Stimulated activated CD8-positive, alpha-beta memory T cell treated with anti-CD3 and anti-CD28 coated beads, Interleukin-4, amount 100 ng/mL, for 24 hours (primary cell): ENCODE measurements at places on chromosomes 3 and 15.

DNA sequence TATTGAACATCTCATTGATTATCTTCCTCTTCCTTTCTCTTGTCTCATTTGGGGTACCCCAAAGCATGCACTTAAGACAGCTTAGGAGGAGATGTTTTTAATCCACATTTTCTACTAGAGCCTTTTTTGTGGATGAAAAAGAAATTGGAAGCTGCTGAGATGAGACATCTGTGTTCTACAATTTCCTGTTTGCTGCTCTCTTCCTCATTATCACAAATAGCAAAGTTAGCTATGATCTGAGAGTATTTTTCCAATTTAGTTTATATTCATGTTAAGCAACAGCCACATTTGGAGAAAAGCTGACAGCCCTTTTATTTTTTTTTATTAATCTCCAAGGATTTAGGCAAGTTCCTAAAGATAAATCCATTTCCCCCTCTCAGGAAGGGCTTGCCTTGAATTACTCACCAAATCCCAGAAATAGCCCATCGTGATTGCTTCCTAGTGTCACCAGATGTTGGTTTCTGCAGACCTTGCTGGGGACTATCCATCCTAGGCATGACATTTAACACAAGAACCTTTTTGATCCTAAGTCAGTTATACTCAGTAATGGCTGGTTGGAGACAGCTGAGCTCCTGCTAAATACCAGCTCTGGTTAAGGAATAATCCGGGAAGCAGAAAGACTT lies 70.8 kb upstream of the FILIP1L start:
- no peak for DNase-seq

GRCh38 chr15:72680931-72681330 lies 5.1 kb downstream of the HIGD2B start:
- no peak for DNase-seq

GRCh38 chr3:28973609-28974008 lies 307.3 kb upstream of the RBMS3 start:
- DNase-seq: no peak

DNA sequence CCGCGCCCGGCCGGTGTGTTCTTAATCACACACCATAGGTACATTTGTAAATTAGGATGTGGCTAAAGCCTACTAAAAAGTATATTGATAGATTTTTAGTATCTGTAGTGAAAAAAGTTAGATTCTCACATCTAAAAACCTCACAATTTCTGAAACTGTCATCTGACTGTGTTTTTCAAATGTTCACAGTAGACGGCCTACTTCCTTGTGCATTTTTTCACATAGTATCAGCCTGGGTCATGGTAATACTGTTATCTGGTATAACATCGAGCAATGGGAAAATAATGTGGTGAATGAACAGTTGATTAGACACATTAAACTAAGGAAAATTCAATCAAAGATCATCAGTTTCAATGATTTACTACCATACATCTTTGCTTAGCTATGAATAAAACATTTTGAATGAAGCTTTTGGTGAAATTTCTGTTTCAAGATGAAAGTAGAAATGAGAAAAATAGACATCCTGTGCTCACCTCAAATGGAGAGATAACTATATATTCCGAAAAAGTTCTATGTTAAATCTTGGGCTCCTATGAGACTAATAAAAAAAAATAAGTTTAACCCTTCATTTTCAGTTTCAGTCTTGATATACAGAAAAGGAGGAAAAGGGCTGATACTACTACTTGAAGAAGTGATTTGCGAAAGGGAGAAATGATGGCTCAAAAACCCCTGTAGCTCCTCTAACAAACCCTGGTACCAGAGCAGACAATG lies 262.7 kb downstream of the ZBTB20 start:
- no peak for DNase-seq

GRCh38 chr3:161415506-161416231 lies 44.4 kb upstream of the SPTSSB start:
- no peak for DNase-seq

- no peak for DNase-seq
These were observed 16.9 kb downstream of the GASK1A start for GRCh38 chr3:42996021-42996420.

GRCh38 chr15:67004142-67004541 lies 61.3 kb upstream of the SMAD3 start:
- no peak for DNase-seq

GRCh38 chr3:46083956-46084355 lies 56.7 kb upstream of the XCR1 start:
- no peak for DNase-seq

DNA sequence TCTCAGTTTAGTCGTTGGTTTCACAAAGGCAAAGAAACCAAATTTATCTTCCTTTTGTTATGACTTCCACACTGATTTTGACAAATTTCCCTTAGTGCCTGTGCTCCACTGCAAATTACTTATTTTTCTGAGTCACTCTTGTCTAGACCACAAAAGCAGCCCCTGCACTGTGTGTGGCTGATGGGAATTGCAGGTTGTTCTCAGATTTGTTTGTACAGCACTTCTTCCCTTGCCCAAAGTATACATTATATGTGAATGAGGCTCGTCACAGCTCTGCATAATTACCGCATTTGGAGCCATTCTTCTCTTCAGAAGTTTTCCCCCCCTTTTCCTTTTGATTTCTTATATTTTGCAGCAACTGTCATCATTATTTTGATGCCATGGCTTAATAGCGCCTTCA lies 354.2 kb upstream of the IL12A start:
- no peak for DNase-seq

GRCh38 chr15:68749793-68750192 lies 70.9 kb downstream of the ANP32A start:
- no peak for DNase-seq

GRCh38 chr3:179146911-179147513 lies 1.1 kb upstream of the PIK3CA start:
- DNase-seq: no peak

DNA sequence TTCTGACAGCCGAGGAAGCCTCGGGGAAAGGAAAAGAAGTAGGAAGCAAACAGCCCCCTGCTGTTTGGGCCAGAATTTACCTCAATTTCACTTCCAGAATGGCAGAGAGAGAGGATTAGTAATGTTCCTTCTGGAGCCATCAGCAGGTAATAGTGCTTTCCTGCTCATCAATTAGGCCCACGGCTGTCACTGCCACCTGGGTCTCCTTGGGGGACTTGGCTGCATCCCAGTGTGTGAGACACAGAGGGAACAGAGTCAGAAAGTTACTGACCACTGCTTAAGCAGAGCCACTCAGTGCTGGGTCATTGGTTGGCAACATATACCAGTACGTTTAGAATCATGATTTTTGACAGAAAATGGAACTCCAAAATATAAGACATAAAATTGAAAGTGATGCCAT lies 397.0 kb downstream of the EPHA3 start:
- DNase-seq: no peak

GRCh38 chr3:49006408-49007067 lies 653 bp upstream of the WDR6 start:
- no peak for DNase-seq

DNA sequence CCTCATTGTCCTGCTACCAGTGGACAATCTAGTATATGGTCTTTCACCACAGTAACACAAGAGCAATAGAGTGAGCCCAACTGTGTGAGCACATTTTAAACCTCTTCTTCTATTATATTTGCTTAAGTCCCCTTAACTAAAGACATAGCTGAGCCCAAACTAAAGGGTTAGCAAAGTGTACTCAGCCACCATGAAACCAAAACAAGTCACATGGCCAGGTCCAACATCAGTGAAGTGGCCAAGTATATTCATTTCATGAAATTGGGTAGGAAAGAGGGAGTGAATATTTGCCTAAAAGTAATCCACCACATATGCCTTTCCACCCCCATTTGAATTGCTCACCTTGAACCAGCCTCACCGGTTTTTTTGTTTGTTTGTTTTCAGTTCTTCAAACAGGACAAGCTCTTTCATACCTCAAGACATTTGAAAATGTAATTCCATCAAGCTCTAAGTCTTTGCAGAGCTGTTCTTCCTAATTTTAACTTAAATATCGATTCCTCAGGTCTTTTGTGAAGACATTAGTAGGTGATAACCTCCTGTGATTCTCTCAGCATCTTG lies 327.0 kb upstream of the SEMA6D start:
- DNase-seq: no peak

- DNase-seq: no peak
These were observed 44.1 kb upstream of the UMPS start for GRCh38 chr3:124686028-124686670.

DNA sequence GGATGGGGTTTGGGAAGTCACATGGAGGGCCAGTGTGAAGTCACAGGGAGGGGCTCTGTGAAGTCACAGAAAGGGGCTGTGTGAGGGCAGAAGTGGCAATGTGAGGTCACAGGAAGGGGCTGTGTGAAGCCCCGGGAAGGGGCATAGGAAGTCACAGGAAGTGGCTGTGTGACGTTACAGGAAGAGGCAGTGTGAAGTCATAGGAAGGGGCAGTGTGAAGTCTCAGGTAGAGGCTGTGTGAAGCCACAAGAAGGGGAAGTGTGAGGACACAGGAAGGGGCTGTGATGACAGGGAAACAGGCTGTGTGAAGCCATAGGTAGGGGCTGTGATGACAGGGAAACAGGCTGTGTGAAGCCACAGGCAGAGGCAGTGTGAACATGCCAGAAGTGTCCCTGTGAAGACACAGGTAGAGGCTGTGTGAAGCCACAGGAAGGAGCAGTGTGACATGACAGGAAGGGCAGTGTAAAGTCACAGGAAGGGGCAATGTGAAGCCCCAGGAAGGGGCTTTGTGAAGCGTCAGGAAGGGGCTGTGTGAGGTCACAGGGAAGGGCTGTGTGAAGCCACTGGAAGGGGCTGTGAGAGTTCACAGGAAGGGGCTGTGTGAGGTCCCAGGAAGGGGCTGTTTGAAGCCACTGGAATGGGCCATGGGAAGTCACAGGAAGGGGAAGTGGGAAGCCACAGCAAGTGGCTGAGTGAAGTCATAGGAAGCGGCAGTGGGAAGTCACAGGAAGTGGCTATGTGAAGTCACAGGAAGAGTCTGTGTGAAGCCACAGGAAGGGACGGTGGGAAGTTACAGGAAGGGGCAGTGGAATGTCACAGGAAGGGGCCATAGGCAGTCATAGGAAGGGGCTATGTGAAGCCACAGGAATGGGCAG lies 37.1 kb downstream of the GASK1A start:
- DNase-seq: no peak

GRCh38 chr3:121974601-121975111 lies 47.4 kb downstream of the ILDR1 start:
- DNase-seq: no peak

- no peak for DNase-seq
These were observed 581.4 kb downstream of the MECOM start for GRCh38 chr3:169082076-169082475.

DNA sequence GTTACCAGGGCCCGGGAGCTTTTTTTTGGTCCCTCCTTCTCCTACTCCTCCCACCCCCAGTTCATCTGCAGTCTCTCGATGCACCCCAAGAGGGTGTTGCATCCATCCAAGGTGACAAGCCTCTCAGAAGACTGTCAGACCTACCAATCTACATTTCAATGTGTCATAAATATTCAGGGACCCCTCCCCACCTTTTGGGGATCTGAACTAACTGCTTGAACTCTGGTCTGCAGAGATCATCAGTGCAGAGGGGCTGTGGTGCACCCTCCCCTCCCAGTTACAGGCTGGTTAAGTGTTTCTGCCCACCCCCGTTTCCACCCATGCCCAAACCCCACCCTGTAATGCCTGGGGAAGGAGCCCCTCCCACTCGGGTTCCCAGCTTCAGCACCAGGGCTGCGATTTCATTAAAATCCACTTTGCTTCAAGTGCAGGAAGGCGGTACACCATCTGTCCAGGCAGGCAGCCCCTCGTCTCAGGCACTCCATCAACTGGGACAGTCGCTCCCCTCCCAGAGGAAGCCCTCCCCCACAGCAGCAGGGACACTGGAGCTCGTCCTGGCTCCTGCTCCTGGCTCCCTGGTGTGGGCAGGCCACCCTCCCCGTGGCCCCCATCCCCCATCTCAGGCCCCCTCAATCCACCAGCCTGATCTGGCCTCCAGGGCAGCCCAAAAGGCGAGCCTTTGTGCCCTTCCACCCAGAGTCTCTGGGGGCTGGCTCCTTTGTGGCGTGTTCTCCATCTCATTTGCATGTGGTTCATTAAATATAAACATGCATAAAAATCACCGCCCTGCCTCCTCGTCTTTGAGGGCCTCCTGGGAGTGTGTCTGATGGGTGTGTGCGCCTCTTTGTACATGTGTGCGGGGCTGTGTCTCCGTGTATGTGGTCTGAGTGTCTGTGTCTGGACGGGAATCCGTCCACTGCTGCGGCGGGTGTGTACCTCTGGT lies 32.3 kb downstream of the RNU5B-1 start:
- DNase-seq: no peak

- no peak for DNase-seq
These were observed 62.0 kb downstream of the SUCNR1 start for GRCh38 chr3:151935446-151935845.

GRCh38 chr3:4581920-4582611 lies 88.9 kb downstream of the ITPR1 start:
- DNase-seq: no peak

DNA sequence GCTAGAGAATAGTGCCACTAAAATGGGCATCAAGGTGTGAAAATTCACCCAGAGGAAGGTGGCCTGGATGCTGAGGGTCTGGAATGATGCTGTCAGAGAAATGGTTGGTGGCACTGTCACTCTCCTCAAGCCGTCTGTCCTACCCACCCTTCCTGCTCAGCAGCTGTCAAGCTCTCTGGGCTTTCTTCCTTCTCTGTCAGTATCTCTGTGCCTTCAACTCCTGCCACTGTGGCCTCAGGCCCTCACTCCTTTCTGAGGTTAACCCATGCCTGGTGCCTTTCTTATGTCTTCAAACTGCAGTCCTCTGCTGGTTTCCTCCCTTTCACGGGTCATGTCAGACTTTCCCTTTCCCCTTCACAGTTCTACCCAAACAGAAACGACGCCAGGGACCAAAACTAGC lies 4.4 kb downstream of the MYO5C start:
- DNase-seq: no peak

- DNase-seq: no peak
These were observed 126.7 kb upstream of the NR2E3 start for GRCh38 chr15:71683411-71684274.

GRCh38 chr3:101829874-101830273 lies 19.4 kb upstream of the NFKBIZ start:
- DNase-seq: no peak

GRCh38 chr3:146343551-146343950 lies 92.6 kb upstream of the PLSCR4 start:
- no peak for DNase-seq

DNA sequence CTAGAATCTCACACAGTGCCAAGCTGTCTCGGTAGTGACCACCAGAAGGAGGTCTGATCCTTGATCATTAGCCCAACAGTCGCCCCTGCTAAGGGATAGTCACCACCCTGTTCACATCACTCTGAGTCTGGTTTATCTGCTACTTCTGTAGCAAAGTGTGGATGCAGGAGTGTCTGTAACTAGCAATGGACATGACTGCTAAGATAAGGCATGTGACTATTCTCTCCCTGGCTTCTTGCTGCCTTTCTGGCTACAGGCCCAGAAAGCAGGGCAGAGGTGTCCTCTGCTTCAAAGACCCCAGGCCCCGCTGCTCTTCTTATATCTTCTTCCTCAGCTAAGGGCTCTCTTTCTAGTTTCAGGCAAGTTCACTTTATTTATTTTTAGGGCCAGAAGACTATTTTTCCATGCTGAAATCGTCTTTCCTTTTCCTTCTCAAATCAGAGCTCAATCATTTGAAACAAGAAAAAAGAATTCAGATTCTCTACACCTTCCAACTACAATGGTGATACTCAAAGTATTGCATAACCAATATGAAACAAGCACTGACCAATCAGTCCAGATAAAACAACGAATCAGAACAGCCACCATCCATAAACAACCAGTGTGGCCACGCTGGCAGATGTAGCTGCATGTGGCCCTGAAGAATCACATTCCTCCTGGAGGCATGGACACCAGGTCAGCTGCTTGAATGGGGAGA lies 8.0 kb upstream of the KNG1 start:
- no peak for DNase-seq
